ENCODE measurements at places on chromosomes 7 and 10.

- DNase-seq: no peak
Observed at GRCh38 chr10:15320118-15320517, 51.0 kb downstream of the FAM171A1 start.

- DNase-seq: no peak
Observed at GRCh38 chr7:114298011-114298410, 116.6 kb upstream of the FOXP2 start.

DNA sequence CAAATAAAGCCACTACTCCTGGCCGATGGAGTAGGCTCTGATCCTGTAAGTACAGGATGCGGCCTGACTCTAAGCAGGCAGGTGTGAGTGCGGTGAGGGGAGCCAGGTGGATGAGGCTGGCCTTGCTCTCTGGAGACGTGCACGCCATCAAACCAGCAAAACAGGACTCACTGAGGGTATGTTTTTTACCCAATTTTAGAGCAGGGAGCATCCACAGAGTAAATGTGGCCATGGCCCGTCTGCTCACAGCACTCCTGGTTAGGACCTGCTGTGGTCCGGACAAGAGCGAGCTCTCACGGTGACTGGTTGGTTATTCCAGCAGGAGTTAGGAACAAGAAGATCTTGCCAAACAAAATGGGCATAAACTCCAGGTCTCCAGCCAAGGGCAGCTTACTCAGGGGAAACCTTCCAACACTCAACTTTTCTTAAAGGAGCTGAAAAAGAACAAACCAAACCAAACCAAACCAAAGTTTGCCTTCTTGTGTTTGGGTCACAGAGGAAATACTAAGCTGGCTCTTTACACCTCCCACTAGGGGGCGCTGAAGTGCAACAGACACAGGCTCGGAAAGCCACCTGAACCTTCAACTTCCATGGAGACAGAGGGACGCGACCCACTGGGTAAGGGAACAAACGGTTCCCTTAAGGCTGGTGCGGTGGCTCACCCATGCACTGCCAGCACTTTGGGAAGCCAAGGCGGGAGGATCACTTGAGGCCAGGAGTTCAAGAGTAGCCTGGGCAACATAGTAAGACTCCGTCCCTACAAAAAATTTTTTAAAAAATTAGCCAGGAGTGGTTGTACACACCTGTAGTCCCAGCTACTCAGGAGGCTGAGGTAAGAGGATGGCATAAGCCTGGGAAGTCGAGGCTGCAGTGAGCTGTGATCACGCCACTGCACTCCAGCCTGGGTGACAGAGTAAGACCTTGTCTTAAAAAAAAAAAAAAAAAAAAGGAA, 122.4 kb downstream of the CLEC2L start:
- peak; percentile 83 for DNase-seq

DNA sequence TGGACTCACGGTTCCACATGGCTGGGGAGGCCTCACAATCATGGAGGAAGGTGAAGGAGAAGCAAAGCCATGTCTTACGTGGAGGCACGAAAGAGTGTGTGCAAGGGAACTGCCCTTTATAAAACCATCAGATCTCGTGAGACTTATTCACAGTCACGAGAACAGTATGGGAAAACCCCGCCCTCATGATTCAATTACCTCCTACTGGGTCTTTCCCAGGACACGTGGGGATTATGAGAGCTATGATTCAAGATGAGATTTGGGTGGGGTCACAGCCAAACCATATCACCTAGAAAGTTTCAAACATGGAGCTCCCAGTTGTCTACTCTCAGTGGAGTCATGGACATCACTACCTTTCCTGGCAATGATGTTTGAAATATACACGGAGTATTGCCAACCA, 49.6 kb downstream of the CYCS start:
- peak; percentile 19 for DNase-seq

DNA sequence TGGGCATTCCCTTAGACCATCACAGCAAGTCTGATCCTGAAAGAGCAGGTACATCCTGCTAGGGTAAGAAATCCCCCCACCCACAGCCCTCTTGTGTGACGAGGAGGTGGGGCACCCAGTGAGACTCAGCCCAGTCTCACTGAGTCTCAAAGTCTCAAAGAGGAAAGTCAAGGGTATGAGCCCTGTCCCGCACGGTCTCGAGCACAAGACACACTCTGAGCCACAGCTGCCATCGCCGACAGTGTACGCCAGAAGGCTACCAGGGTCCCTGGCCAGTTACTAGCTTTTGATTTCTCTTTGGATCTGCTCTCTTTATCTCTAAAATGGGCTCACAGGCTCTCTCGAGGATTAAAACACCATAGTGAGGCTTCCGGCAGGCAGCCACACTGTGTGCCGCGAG, 190.2 kb downstream of the TNS3 start:
- no peak for DNase-seq

DNA sequence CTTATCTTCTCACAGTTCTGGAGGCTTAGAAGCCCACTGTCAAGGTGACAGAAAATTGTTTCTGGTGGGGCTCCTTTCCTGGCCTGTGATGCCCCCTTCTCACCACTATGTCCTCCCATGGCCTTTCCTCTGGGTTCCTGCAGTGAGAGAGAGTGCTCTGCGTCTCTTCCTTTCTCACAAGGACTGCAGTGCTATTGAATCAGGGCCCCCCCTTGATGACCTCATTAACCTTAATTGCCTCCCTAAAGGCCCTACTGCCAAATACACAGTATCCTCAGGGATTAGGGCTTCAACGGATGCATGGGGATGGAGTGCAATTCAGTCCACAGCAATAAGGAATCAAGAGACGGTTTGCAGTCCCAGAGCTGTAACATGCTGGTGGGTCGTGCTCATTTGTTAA, 82.0 kb upstream of the GRB10 start:
- no peak for DNase-seq

GRCh38 chr10:3432081-3432825, 259.7 kb upstream of the PITRM1 start:
- no peak for DNase-seq

DNA sequence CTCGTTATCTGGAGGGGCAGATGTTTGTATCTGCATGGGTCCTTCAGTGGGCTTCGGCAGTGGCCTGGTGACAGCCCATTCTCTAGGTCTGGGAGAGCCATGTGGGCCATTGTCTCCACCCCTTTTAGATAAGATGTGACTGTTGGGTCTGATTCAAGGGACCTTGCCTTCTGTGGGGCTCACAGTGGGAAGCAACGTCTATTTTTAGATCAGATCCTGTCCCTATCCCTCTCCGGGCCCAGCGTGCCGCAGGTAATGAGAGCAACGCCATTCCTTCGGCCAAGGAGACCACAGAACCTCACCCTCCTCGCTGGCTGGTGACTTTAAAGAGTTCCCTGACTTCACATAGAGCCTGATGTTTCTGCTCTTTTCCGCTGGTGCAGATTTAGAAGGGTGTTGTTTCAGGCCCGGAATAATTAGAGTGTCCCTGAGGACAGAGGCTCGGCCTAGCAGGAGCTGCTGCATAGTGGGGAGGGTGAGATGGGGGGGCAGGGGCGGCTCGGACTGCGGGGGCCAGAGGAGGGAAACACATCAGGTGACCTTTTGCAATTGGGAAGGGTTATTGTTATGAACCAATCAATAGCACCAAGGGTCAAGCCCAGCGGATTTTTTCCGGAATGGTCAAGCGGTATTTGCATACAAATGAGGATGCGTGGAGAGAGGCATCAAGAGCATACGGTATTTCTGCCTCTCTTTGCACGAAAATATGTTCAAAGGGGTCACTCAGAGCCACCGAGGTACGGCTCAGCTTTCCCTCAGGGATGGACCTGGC, 503.0 kb upstream of the FOXK1 start:
- DNase-seq: no peak

GRCh38 chr10:79440281-79440680, 5.1 kb downstream of the ZCCHC24 start:
- no peak for DNase-seq

DNA sequence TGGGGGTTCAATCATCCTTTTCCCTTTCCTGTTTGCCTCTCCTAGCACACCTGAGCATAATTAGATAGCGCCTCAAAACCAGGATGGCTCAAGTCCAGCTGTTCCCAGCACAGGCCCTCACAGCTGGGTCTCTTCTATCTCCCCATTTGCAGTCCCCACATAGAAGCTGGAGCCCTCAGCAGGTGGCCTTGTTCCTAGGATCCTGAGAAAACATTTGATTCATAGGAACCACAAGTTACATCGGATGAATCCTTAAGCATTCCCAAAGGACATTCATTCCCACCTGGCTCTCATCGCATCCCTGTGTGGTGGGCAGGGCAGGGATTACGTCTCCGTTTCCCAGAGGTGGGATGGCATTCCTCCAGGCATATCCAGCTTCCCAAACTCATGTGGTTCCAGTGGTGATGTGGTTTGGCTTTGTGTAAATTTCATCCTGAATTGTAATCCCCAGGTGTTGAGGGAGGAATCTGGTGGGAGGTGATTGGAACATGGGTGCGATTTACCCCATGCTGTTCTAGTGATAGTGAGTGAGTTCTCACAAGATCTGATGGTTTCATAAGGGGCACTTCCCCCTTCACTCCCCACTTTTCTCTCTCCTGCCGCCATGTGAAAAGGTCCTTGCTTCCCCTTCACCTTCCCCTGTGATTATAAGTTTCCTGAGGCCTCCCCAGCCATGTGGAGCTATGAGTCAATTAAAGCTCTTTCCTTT, 49.8 kb upstream of the LEP start:
- no peak for DNase-seq

DNA sequence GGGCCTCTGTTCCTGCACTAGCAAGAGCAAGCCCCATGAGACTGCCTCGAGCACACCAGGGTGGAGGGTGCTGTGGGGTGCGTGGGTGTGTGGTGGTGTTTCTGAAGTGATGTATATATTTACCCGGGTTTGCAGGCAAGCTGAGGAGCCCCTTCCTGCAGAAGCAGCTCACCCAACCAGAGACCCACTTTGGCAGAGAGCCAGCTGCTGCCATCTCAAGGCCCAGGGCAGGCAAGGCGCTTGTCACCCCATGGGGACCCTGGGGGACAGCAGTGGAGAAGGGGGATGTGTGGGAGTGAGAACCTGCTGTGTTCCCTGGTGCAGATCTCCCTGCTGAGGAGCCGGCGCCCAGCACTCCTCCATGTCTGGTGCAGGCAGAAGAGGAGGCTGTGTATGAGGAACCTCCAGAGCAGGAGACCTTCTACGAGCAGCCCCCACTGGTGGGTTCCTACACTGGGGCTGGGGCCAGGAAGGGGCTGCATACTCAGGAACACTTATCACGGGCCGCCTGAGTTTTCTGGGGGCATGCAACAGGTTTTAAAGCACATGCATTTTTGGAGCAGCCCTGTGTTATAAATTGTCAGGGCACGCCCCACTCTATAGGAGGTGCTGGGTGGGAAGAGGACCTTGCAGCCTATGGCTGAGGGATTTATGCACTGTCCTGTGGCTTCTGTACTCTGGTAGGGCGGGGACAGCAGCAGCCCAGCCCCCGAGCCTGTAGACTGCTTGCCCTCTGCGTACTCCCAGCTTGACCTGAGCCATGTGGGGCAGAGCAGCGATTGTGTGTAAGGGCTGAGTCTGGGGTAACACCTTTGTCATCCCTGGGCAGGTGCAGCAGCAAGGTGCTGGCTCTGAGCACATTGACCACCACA, 5.9 kb downstream of the PGAM2 start:
- DNase-seq: no peak

DNA sequence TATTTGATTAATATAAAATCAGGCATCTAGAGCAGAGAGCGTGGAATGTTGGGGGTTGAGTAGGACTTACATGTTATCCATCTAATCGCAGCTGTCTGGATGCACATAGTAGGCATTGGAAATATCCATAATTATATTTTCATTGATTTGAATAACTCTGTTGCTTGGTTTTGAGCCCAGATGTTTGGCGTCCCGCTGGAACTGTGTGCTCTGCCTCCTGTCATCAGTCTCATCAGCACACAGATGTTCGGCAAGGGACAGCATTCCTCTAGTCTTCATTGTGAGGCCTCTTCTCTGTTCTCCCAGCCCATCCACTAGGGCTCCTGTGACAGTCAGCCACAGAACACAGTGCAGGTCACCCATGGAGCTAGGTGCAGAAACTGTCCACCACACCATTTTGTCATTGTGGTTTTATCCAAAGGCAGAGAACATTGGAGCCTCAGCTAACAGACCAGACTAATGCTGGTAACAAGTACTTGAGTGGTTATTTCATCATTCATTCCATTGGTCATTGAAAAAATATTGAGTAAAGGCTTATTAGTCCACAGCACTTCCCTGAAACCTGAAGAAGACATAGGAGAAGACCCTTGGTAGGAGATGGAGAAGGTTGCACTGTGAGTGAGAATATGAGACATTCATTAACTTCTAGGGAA, 927.4 kb downstream of the LRMDA start:
- no peak for DNase-seq

DNA sequence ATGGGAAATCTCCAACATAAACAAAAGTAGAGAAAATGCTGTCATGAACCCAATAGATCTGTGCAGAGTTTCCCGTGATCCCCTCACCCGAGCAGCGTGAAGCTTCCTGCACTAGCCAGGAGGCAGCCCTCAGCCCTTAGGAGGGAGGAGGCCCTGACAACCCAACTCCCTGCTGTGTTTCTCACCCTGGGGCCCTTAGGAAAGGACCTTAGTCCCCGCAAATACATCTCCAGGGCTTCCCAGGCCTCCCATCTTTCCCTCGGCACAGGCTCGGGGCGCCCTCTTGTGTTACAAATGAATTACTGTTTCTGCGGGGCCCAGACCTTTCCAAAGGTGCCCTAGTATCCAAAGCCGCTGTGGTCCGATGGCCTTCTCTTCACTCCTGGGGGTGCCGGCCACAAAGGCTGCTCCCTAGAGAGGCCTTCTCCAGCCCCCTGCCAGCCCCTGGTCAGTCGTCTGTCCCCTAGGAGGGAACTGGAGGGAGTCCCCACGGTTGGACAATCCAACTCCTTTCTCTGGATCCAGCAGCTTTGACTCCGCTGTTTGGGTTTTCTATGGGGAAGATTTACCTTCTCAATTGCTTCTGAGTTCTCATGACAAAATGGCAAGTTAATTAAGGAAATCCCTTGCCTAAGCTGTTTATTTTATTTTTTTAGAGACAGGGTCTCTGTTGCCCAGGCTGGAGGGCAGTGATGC, 49.9 kb upstream of the SH2B2 start:
- DNase-seq: peak; percentile 15

GRCh38 chr7:2713370-2713769, 25.4 kb downstream of the AMZ1 start:
- DNase-seq: no peak

DNA sequence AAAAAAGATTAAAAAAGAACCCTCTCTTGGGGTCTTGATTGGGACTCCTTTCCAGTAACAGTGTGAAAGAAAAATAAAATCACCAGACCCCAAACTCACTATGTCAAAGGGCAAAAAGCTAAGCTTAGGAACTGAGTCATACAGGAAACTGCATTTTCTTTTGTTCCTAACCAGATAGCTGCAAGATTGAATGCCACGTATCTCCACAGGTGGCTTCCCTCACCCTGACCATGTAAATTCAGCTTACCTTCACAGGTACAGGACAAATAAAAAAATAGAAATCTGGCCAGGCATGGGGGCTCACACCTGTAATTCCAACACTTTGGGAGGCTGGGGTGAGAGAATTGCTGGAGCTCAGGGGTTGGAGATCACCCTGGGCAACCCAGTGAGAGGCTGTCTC, 32.5 kb upstream of the EIF4H start:
- DNase-seq: no peak
